ENCODE measurements at places on chromosomes 6 and 20.

GRCh38 chr6:123967905-123968304, 164.2 kb downstream of the NKAIN2 start:
- no peak for DNase-seq

- no peak for DNase-seq
These were observed 19.1 kb upstream of the BNIP5 start for GRCh38 chr6:36355819-36356218.

GRCh38 chr6:166676270-166676860, 49.3 kb upstream of the RPS6KA2 start:
- no peak for DNase-seq

- DNase-seq = no peak
These were observed 712 bp downstream of the DEK start for GRCh38 chr6:18263418-18264218.

DNA sequence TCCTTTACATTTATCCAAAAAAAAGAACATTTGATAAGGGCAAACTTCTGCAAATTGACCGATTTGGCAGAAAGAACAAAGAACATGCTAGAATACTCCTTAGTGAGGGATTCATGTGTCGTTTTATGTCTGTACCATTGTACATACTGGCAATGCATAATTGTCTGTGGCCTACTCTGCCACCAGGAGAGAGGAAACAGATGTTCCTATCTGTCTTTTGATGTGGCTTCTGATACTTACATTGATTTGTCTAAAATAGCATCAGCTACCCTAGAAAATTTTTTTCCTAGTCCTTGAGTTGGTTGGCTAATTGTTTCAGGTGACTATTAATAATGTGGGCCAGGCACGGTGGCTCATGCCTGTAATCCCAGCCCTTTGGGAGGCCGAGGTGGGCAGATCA, 654.1 kb downstream of the KIF16B start:
- DNase-seq = no peak

DNA sequence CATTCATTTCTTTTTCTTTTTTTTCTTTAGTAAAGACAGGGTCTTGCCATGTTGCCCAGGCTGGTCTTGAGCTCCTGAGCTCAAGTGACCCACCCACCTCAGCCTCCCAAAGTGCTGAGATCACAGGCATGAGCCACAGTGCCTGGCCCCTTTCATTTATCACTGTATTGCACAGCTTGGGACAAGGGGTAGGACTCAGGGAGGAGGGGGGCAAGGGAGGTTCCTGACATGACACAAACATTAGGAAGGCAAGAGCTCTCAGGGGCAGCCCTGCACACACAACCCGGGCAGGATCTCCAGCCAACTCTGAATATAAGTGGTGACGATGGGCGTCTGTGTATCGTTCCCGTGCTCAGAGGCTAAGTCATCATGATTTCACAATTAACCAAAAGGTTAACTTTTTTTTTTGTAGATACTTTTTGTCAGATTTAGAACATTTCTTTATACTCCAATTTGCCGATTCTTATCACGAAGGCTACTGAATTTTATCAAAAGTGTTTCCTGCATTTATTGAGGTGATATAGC, 19.9 kb downstream of the SLC2A4RG start:
- no peak for DNase-seq

DNA sequence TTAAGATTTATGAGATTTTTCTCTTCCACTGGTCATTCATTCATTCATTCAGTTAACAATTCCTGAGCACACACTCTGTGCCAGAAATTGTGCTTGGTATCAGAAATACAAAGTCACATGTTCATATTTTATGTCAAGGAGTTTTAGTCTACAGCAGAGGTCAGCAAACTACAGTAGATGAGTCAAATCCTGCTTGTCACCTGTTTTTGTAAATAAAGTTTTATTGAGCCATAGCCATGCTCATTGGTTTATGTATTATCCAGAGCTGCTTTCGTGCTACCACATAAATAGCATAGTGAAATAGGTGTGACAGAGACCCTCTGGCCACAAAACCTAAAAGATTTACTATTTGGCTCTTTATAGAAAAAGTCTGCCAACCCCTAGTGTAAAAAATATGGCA, 46.8 kb downstream of the THEMIS start:
- no peak for DNase-seq

Measured in cortex of kidney (tissue), 1 donor.